ENCODE measurements at places on chromosomes 2 and 18. TPM values are rescaled to one million over a fixed set of nuclear protein-coding genes. Genes with fewer than 3 reads are reported as not detected.

DNA sequence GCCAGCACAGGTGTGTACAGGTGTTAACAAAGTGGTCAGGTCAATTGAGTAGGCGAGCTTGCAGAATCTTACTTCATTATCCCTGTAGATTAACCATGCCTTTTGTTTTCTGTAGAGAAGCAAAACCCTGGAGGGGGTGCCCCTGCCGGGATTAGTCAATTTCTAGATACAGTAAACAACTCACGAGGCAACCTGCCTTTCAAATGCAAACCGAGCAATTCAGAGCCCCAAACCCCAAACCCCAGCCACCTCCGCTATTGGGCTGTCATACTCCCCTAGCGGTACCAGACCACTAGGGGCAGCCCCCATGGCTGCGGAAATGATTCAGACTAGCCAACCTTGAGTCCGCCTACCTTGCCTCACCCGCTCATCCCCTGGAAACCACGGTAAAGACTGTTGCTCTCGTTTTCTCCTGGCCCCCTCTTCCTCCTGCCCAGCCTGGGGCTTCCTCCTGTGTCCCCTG, 61.4 kb upstream of the KIF5C start:
- H3K4me3 ChIP-seq, result no peak overlapping the region
- H3K27ac ChIP-seq, result no peak overlapping the region

DNA sequence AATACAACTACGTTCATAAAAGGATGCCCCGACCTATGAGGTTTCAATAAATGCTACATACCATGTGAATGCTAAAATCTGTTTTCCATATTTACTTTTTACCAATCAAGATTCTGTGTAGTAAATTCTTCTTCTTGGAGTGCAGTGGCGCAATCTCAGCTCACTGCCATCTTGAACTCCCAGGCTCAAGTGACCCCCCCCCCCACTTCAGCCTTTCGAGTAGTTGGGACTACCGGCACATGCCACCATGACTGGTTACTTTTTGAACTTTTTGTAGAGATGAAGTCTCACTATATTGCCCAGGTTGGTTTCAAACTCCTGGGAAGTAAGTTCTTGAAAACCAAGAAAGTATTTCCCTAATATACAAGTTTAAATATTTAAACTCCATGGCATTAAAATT, 14.4 kb upstream of the USP34 start:
- H3K36me3 ChIP-seq, result peaks cover 90% of the 10 kb centered on the region
- no peaks in the 10 kb centered on the region for H3K4me1 ChIP-seq
- no peak for DNase-seq
- H3K4me3 ChIP-seq, result no peak overlapping the region
- no peak overlapping the region for H3K27ac ChIP-seq

- no peaks in the 10 kb centered on the region for H3K27me3 ChIP-seq
- no peak overlapping the region for H3K27ac ChIP-seq
- no peak for DNase-seq
- H3K4me3 ChIP-seq, result no peak overlapping the region
- peaks cover 3% of the 10 kb centered on the region for H3K4me1 ChIP-seq
Measured at GRCh38 chr2:226890286-226890685, 54.4 kb downstream of the RHBDD1 start.

DNA sequence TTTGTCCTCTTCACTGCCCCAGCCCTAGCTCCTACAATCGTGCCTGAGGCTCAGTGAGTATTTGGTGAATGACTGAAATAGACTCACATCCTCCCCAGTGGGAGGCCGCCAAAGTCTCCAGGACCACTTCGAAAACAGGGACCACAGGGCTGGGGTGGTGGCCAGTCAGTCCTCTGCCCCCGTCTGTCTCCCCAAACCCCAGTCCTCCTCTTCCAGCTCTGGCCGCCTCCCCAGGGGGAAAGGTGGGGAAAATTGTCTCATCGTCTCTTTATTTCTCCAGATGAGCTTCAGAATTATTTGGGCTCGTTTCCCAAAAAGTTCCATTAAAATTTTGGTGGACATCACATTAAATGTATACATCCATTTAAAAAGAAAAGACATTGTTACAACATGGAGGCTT, 43.5 kb downstream of the NPPC start:
- no peak overlapping the region for H3K27ac ChIP-seq
- no peaks in the 10 kb centered on the region for H3K36me3 ChIP-seq
- peak; percentile 21 for DNase-seq
- no peak overlapping the region for H3K4me3 ChIP-seq
- peaks cover 21% of the 10 kb centered on the region for H3K27me3 ChIP-seq

GRCh38 chr18:79299272-79299671, 96.5 kb upstream of the NFATC1 start:
- DNase-seq, result no peak
- no peaks in the 10 kb centered on the region for H3K27me3 ChIP-seq
- peaks cover 24% of the 10 kb centered on the region for H3K36me3 ChIP-seq
- no peaks in the 10 kb centered on the region for H3K4me1 ChIP-seq

GRCh38 chr2:39642051-39642718, 23.5 kb upstream of the TMEM178A start:
- H3K27ac ChIP-seq, result no peak overlapping the region
- no peaks in the 10 kb centered on the region for H3K27me3 ChIP-seq
- DNase-seq, result no peak
- no peak overlapping the region for H3K4me3 ChIP-seq

GRCh38 chr18:70822691-70823090, 533.8 kb downstream of the SOCS6 start:
- H3K27me3 ChIP-seq, result no peaks in the 10 kb centered on the region
- H3K4me3 ChIP-seq, result no peak overlapping the region
- DNase-seq, result no peak
- H3K36me3 ChIP-seq, result no peaks in the 10 kb centered on the region
- no peak overlapping the region for H3K27ac ChIP-seq
- no peaks in the 10 kb centered on the region for H3K4me1 ChIP-seq

TUBA3E gene
- not detected for total RNA-seq

Data from suprapubic skin (tissue), 4 donors.